Neural progenitor cell (in vitro differentiated cells): ENCODE measurements at places on chromosomes 16 and 17. TPM values are rescaled to one million over a fixed set of nuclear protein-coding genes. Genes with fewer than 3 reads are reported as not detected.
A peak's percentile ranks its signal among the peaks of the same experiment; 100 is the strongest.

GRCh38 chr17:73713136-73713535, 68.9 kb upstream of the SDK2 start:
- DNase-seq = peak; percentile 56

- DNase-seq = no peak
Measured at GRCh38 chr17:54559883-54560282, 340.8 kb upstream of the TOM1L1 start.

GRCh38 chr17:59503500-59503899, 61.9 kb upstream of the DHX40 start:
- no peak for DNase-seq

DNA sequence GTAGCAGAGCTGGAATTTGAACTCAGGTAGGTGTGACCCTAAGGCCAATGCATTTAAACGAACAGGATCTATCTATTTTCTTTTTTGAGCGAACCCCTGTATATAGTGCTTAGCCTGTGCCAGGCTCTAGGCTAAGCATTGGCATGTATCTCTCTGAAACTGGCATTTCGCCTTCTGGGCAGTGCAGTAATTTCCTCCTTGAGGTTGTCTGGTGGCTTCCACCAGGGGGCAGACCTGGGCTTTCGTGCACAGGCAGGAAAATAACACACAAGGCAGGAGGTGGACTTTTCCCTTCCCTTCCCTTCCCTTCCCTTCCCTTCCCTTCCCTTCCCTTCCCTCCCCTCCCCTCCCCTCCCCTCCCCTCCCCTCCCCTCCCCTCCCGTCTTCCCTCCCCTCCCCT, 34.4 kb upstream of the PRKCB start:
- peak; percentile 81 for DNase-seq

DNA sequence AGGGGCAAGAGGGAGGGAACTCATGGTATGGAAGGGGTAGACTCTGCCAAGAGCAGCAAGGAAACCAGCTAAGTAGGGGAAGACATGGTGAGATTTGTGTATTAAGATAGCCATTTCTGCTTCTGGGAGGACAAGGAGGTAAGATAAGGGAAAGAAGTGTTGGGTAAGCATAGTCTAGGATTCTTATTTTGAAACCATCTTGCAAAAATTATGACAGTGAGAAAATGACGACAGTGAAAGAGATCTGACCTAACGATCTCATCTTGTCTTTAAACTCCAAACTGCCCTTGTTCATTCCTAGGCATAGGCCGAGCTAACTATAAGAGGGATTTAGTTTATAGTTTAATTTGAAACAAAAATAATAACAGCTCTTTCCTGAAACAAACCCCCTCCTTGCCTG, 5.6 kb upstream of the RBL2 start:
- DNase-seq = no peak

ZP2 gene
- total RNA-seq = not detected in 2 replicates

- peak; percentile 98 for DNase-seq
Measured at GRCh38 chr16:84617791-84618580, at the start of gene COTL1. Gene COTL1 (minus strand): TSS chr16:84618078. CDS start chr16:84617914, 164 bp downstream.

TBC1D3B gene
- total RNA-seq = 3.3 TPM in 1 of 2 replicates, not detected in the other

GRCh38 chr17:7167832-7168231, 11.3 kb downstream of the ASGR1 start:
- DNase-seq = no peak

GRCh38 chr17:80694992-80695912, 150.6 kb downstream of the RPTOR start:
- DNase-seq = no peak

DNA sequence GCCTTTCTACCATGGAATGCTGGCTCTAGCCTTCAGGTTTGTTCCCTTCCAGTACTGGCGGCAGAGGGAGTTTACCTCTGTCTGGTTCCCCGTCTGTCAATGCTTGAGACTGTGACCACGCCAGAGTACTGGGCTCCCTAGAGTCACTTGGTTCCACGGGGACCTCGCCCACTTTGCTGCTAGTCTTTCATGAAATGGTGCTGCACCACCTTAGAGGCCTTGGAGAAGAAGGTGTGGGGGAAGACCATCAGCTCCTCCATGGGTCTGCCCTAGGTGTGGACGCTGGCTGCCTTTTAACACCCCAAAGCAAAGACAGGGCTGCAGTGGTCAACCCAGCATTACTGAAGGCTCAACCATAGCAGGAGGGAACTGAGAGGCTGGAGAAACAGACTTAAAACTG, 55.3 kb upstream of the KSR1 start:
- no peak for DNase-seq

PNMT gene
- 0.28 TPM in 1 of 2 replicates, not detected in the other for total RNA-seq

MPV17L gene
- total RNA-seq = 0.30 and 0.87 TPM in 2 replicates

WFIKKN1 gene
- 5.9 and 22.5 TPM in 2 replicates for total RNA-seq

AURKB gene
- 149 and 156 TPM in 2 replicates for total RNA-seq
